ENCODE measurements at places on chromosomes 2 and 18.

DNA sequence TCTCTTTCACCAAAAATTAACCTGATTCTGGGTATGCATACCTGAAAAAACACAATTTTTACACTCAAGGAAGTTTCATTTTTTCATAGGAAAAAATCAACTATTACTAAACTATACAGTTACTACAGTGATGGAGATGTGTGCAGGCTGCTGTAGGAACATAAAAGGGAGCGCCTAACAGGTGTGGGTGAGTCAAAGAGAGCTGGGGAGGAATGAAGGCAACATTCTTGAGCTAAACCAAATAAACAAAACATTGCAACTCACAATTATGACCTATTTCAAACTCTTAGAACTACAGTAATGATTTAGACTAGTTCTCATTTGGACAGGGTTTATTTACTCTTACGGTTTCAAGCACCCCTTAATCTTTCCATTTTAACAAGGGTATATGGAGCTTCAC lies 13.4 kb upstream of the CLASP1 start:
- DNase-seq = no peak

GRCh38 chr18:13445241-13445897 lies 226.8 kb downstream of the LDLRAD4 start:
- no peak for DNase-seq

DNA sequence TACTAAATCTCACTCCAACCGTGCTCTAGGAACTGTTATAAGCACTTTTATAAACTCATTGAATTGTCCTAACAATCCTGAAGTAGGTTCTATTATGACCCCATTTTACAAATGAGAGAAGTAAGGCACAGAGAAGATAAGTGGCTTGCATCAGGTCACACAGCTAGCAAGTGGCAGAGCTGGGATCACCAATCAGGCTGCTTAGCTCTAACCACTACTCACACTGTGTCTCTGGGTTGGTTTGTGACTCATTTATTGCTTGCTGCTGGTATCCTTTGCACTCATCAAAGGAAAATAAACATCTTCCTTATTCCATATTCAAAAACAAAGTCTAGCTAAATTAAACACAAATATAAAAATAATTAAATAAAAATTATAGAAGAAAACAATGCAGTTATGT lies 42.5 kb upstream of the IL1R2 start:
- DNase-seq = no peak

- DNase-seq = no peak
Observed at GRCh38 chr18:8667846-8668245, 37.5 kb upstream of the MTCL1 start.

GRCh38 chr18:48529796-48530195 lies 9.0 kb upstream of the CTIF start:
- no peak for DNase-seq

GRCh38 chr2:187354661-187355060 lies 93.4 kb downstream of the CALCRL start:
- DNase-seq = no peak

- no peak for DNase-seq
Observed at GRCh38 chr2:232299084-232299483, 79.5 kb upstream of the ALPP start.

All from GM12878 (cell line).